ENCODE measurements at places on chromosomes 2 and 18.

- DNase-seq, result no peak
Observed at GRCh38 chr2:128376241-128377041, 57.8 kb upstream of the HS6ST1 start.

- no peak for DNase-seq
Observed at GRCh38 chr2:63862806-63863205, 21.1 kb downstream of the UGP2 start.

- no peak for DNase-seq
Observed at GRCh38 chr18:23495723-23496440, 7.4 kb upstream of the RMC1 start.

DNA sequence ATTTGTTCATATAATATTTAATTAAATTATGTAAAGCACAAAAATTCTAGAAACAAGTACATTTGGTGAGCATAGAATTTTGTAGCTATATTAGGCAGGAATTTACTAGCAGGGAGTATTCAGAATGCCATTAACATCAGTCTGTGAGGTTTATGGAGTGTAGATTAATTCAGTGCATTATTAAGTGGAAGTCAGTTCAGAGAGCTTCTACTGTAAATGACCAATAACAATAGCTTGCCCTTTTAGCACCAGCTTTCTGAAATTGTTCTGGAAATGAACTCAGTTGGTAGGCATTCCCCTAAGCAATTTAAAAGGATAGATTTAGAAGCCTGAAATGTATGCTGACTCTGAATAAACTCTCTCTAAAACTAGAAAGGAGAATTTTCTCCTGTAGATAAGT lies 208.2 kb upstream of the CNTNAP5 start:
- DNase-seq, result no peak

DNA sequence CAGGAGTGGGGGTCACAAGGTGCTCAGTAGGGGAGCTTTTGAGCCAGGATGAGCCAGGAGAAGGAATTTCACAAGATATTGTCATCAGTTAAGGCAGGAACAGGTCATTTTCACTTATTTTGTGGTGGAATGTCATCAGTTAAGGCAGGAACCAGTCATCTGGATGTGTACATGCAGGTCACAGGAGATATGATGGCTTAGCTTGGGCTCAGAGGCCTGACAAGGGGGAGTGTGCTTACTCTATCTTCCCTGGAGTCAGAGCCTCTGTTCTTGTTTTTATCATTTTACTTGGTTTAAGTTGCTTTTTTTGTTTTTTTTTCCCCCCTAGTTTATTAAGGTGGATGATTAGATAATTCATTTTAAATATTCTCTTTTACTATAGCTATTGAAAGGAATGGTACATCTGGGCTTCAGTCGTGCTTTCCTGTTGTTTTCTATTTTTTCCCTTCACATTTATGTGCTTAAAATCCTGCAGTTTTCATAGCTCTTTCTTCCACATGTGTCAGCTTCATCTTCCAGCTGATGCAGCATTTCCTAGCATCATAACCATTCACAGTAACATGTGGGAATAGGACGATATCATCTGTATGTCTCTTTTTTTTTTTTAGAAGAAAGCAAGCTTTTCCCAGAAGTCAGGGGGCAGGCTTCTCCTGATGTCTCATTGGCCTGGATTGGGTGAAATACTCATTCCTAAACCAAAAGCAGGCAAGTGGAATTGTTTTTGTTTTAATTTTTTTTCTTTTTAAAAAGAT lies 15.4 kb downstream of the ZNF396 start:
- no peak for DNase-seq
